Stimulated activated CD4-positive, alpha-beta T cell treated with anti-CD3 and anti-CD28 coated beads, Interleukin-2, amount 100 ng/mL, for 4 hours (primary cell): ENCODE measurements at places on chromosomes 3 and 15.

GRCh38 chr3:80542456-80542855 is 774.7 kb upstream of the ROBO1 start:
- DNase-seq: no peak

DNA sequence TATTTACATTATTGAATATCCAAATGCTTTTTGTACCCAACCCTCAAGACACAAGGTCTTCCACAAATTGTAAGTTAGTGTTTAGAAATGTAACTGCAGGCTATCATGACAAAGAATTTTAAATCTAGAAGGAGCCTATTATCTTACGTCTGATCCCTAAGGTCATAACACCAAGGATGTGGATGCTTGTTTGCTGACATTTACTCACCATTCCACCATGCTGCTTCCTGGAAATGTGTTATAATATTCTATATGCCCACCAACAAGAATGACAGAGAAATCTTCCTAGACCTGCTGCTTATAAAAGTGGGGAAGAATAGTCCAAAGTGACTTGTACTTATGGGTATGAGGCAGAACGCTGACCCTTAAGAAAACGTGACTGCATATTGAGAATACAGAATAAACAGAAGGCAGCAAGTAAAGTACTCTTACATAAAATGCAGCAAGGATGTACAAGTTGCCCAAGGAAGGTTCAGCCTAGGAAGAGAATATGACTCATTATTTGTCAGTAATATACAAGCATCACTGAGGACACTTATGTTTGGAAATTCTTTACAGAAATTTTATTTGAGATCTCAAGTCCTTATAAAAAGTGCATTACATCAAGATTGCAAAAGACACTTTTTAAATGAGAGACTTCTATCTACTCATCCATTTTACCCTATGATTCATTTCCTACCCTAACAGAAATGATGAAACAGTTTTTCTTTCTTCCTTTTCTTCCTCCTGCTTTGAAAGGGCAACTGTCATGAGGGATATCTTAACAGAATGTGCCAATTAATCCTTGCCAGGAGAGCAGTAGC is 59.6 kb downstream of the ESYT3 start:
- no peak for DNase-seq

GRCh38 chr15:49063402-49064280 is 17.4 kb upstream of the SECISBP2L start:
- no peak for DNase-seq

GRCh38 chr3:48652923-48653715 is 9.6 kb downstream of the CELSR3 start:
- no peak for DNase-seq

DNA sequence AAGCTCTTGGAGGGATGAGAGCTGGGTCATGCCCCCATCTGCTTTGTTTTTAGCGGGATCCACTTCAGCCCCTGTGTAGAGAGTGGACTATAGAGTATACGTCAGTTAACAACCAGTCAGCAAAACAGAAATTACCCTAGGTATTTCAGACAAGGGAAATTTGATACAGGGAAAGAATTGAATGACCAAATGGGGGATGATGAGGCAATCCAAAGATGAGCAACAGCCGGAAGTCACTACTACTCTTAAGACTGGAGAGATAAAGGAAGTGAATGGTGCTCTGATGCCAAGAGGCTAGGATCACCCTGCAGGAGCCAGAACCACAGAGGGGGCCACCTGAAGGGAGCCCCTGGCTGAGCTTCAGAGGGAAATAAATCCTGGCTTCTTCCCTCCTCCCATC is 1.7 kb upstream of the GPR62 start:
- no peak for DNase-seq

- no peak for DNase-seq
Observed at GRCh38 chr3:127697551-127698240, 24.9 kb downstream of the ABTB1 start.

GRCh38 chr3:44729384-44729910 is at the start of gene ZNF501:
TSS of gene ZNF501 (plus strand) at chr3:44729635. CDS start at chr3:44734422, 4,787 bp downstream.
- peak; percentile 82 for DNase-seq

DNA sequence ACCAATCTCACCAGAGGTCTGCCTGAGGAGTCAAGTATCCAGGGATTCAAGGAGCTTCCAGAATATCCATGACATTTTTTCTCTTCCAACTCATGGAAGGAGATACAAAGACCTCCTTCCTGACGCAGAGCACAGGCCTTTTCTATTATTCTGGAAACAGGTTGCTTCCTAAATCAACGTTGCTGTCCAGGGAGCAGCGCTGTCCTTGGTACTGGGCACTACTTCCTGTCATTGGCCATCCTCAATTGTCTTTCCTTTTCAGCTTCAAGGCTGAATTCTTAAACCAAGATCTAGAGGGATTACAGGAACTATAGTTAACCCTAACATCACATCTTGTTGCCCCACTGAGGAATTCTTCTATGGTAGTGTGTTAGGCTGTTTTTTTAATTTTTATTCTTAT is 50.4 kb upstream of the TBC1D21 start:
- DNase-seq: no peak

GRCh38 chr3:14042680-14043079 is 82.0 kb downstream of the CHCHD4 start:
- DNase-seq: no peak

GRCh38 chr3:110856916-110857315 is 214.7 kb upstream of the NECTIN3 start:
- no peak for DNase-seq

DNA sequence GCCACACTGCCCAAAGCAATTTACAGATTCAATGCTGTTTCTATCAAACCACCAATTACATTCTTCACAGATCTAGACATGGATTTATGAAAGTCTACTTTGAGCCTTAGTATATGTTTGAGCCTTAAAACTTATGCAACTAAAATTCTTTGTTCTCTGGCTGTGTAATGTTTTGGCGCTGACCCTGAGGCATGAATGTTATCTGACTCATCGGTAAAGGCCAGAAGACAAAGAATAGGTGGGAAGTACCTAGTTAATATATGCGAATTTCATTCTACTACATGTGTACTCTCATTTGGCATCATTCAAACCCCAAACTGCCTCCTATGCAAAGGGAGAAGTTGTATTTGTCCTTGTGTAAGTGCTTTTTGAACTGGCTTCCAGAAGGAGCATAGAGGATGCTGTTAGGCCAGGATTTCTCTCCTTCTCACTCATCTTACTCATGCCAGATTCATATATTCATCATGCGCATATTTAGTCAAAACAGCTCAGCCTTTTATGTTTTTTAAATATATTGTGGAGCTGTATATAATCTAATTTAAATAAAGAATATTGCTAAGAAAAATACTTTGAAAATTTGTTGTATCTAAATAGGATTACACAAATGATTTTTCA is 204.2 kb downstream of the NFKBIZ start:
- DNase-seq: no peak

- no peak for DNase-seq
Observed at GRCh38 chr3:20225769-20226168, 39.8 kb upstream of the SGO1 start.

GRCh38 chr3:72630969-72631344 is 217.3 kb downstream of the SHQ1 start:
- no peak for DNase-seq

DNA sequence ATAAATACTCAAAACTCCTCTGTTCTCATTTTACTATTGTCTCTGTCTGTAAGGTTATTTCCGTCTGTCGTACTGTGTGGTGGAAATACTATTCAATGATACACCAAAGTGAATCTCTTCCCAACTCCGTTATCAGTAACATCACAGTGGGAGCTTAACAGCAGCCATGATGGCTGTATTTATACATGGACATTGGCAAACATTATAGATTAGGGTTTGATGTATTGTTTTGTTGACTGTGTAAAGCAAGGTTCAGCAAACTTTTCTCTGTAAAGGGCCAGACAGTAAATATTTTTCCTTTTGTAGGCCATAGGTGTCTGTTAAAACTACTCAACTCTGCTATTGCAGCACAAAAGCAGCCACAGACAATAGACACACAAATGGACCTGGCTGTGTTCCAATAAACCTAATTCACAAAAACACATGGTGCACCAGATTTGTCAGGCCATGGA is 23.2 kb downstream of the LIPC start:
- no peak for DNase-seq

GRCh38 chr3:83633758-83634157 is 1325.0 kb upstream of the CADM2 start:
- no peak for DNase-seq

DNA sequence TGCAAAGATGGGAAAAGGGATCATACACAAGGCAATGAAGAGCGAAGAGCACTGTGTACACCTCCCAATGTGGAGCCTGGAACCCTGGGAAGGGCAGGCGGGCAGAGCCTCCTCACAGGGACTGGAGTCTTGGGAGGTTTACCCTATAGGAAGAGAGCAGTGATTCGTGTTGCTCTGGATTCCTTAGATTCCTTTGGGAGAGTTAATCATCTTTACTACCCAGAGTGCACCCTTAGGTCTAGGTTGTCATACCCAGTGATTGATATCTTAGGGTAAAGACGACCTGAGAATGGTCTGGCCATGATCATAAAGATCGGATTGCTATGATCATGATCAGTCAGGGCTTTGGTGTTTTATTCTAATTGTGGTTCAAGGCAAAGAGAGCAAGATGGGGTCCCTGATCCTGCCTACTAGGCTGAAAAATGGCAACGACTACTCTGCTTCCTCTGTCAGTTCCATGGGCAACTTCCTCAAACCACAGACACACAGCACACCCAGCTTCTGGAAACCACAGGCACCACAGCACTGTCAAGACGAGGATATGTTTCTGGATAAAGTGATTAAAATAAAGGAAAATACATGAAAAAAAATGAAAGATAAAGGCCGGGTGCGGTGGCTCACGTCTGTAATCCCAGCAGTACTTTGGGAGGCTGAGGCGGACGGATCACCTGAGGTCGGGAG is 20.4 kb upstream of the MAP6D1 start:
- no peak for DNase-seq

DNA sequence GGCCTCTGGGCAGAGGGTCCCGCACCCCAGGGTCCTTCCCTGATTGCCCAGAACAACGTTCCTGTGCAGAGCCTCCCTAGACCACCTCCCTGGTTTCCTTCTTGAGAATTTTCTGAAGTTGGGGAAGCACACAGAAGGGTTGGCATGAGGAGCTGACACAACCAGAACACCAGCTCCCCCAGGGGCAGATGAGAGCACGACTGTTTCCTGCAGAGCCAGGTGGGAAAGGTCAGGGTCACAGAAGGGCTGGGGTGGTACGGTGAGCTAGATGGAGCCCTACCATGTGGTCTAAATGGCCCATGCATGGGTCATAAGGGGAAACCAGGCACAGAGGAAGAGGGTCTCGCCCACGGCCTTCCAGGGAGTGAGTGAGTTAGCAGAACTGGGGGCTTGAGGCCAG is 10.4 kb downstream of the PPCDC start:
- DNase-seq: no peak

DNA sequence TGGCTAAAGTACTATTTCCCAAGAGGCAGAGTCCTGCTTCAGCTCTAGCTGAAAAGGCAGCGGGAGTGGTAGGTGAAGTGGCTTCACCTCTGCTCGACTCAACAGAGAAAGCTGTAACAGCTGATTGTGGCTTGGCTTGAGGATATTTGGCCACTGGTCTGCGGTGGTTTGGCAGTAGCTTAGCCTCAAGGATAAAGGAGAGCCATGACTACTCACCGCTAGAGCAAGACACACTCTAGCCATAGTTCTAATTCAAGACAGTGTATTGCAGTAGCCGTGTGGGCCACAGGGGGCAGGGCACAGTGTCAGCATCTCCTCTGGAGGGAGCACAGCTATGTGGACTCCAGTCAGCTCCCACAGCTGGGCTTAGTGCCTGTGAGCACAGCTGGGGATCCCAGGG is 23.5 kb downstream of the TPRG1 start:
- DNase-seq: no peak
